Tibial artery (tissue), 4 donors: ENCODE measurements at places on chromosomes 11 and 22.

DNA sequence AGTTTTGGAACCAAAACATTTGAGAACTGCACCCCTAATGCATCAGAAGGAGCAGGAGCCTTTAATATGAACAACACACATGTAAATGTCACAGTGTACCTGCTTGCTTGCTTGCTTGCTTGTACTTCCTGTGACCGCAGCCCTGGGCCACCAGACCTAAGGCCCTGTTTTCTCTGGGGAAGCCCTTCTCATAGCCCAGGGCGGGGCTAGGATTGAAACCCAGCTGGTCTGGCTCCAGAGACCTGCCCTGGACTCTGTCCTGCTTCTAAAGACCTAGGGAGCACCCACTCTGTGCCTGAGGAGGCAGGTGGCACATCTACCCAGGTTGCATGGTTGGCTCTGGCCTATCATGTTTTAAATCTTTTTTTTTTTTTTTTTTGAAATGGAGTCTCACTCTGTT, 7.6 kb upstream of the MCM5 start:
- DNase-seq, result no peak

DNA sequence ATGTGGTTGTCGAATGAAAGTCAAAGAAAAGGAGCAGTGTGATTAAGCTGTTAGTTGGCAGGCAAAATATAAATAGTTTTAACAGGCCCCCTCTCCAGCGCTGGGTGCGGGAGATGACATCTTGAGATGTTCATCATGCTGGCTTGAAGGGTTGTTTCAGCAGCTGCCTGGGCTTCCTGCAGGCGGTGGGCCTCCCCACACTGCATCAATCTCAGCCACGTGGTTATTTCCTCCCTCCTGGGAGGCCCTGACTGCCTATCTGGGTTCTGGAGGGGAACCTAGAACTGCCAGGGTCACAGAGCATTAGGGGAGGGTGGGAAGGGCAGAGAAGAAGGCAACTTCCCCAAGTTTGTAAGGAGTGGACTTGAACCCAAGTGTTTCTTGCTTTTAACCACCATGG, 173.3 kb upstream of the SYT13 start:
- DNase-seq, result no peak

GRCh38 chr22:17741866-17742526, 32.3 kb downstream of the BID start:
- DNase-seq, result no peak

DNA sequence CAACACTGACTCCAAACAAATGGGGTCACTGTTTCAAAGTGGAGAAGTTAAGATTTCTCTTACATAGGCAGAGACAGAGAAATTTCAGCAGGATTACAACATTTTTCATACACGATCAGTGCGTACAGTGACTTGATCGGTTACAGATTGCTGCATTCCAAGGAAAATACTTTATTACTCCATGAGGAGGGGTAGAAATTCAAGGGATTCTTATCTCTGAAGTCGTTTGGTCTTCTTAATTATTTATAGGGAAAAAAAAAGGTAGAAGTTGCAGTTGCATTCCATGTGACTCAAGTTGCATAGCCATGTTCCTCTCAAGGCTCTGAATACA, 10.7 kb upstream of the SMIM38 start:
- DNase-seq, result no peak
